Sigmoid colon (tissue), 7 donors: ENCODE measurements at places on chromosomes 7 and 10.

- no peak for DNase-seq
These were observed 1.5 kb upstream of the CALHM3 start for GRCh38 chr10:103480521-103480920.

GRCh38 chr7:42981601-42982000, 49.4 kb downstream of the MRPL32 start:
- no peak for DNase-seq

- no peak for DNase-seq
These were observed 11.8 kb upstream of the TNRC18 start for GRCh38 chr7:5435291-5436002.

DNA sequence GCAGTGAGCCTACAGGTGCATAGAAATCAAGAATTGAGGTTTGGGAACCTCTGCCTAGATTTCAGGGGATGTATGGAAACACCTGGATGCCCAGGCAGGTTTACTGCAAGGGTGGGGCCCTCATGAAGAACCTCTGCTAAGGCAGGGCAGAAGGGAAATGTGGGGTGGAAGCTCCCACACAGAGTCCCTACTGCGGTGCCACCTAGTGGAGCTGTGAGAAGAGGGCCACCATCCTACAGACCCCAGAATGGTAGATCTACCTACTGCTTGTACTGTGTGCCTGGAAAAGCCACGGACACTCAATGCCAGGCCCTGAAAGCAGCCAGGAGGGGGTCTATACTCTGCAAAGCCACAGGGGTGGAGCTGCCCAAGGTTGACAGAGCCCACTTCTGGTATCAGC, 533.5 kb downstream of the GPAM start:
- DNase-seq: no peak

- no peak for DNase-seq
These were observed 49.4 kb downstream of the HTRA1 start for GRCh38 chr10:122510736-122511135.

- DNase-seq: no peak
These were observed 17.2 kb upstream of the BMPER start for GRCh38 chr7:33888166-33888565.

GRCh38 chr7:134705716-134706115, 59.1 kb downstream of the BPGM start:
- DNase-seq: no peak

GRCh38 chr7:121954803-121955202, 81.8 kb downstream of the PTPRZ1 start:
- no peak for DNase-seq

GRCh38 chr7:1545417-1546246, 10.4 kb downstream of the TMEM184A start:
- DNase-seq: no peak

DNA sequence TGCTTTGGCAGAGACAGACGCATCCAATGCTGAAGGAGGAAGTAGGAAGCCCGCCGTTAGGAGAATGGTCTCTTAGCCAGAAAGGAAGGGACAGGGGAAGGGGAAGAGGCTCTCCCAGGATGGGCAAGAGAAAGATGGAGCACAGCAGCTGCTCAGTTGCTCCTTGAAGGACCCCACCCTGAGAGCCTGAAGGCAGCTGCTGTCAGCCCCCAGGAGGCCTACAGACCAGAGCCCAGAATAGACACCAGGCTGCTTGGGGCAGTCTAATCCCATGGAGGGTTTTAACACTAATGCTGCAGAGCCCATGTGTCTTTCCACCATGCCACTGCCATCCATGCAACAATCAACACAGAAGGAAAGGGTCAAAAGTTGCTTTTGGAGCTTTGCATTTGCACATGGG, 3.5 kb upstream of the C7orf33 start:
- no peak for DNase-seq

GRCh38 chr10:59018977-59019376, 157.5 kb upstream of the PHYHIPL start:
- DNase-seq: no peak

DNA sequence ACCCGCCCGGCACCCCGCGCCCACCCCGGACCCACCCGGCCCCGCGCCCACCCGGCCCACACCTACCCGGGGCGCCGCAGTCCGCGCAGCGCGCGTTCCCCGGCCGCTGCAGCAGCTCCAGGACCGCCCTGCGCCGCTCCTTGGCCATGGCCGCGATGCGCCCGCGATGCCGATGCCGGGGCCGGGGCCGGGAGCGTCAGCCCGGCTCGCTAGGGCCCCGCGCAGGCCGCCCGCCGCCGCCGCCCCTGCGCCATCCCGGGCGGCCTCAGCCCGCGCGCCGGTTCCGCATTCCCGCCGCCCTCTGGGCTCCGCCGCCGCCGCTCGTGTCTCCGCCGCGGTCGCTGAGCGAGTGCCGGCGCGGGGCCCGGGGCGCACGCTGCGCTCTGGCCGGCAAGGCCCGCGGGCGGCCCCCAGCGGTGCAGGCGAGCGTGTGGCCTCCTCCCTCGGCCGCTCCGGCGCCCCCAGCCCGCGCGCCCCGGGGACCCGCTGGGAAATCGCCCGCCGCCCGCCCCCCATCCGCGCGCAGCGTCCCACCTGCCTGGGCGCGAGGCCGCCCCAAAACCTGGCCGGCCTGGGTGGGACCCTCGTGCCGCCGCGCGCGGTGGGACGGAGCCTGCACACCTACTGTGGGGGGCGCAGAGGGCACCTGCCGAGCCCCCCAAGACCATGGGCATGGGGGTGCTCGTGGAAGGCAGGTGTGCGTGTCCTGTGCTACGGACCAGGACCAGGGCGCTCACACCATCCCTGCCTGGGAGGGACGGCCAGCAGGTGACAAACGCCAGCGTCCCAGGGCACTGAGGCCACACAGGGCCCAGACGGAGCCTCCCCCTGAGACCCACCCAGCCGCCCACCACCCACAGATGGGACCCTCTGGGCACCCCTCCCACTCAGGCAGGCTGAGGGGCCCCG, at the start of gene ADAP1:
TSS of gene ADAP1 (minus strand) at position 351 of the 909 bp plus-strand sequence. CDS start at position 148, 203 bp downstream.
- peak; percentile 67 for DNase-seq

GRCh38 chr7:106639476-106640334, 21.3 kb downstream of the CCDC71L start:
- no peak for DNase-seq

DNA sequence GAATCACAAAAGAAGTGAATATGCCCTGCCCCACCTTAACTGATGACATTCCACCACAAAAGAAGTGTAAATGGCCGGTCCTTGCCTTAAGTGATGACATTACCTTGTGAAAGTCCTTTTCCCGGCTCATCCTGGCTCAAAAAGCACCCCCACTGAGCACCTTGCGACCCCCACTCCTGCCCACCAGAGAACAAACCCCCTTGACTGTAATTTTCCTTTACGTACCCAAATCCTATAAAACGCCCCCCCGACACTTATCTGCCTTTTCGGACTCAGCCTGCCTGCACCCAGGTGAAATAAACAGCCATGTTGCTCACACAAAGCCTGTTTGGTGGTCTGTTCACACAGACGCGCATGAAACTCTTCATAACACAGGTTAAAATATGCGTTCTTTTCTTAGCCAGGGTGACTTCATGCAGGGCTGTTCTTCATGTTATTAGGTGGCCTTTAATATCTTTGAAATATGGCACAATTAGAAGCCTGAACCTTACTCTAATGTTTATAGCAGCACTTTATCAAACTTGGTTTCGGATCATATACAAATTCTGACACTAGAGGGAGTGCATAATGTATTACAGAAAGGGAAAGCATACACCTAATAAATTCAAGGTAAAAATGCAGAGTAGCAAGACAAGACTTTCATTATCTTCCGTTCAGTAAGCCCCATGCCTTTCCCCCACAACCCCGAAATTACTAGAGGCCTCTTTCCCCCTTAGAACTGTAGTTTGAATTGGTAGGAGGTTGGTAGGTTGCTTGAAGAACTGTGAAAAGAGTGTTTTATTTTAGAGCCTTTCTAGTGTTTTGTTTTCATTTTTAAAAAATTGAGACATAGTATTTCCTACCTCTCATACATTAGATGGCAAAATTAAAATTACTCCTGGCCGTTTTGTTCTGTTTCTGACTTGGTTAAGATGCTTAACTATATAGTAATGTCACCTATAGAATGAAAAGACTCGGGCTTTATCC, 117.9 kb downstream of the NPY start:
- no peak for DNase-seq

GRCh38 chr7:136144182-136144581, 167.0 kb upstream of the MTPN start:
- no peak for DNase-seq

GRCh38 chr7:156096771-156097538, 284.7 kb upstream of the SHH start:
- DNase-seq: no peak
